ENCODE measurements at places on chromosomes 4 and X.
A peak's percentile ranks its signal among the peaks of the same experiment; 100 is the strongest.

DNA sequence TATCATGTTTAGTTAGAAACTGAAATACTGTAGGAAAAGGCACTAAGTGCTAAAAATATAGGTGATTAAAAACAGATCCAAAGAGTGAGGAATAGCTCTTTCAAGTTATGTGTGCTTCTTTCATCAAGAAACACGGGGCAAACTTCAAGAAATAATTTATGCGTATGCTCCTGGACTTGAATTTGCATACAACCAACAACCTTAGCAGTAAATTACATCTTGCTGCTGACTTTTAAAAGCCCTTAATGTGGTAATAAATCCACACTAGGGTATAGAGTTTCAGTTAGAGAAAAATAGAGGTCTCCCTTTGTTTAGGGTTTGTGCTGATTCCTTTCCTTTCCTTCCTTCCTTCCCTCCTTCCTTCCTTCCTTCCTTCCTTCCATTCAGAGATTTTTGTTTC is 94.5 kb upstream of the GC start:
- no peak for DNase-seq

DNA sequence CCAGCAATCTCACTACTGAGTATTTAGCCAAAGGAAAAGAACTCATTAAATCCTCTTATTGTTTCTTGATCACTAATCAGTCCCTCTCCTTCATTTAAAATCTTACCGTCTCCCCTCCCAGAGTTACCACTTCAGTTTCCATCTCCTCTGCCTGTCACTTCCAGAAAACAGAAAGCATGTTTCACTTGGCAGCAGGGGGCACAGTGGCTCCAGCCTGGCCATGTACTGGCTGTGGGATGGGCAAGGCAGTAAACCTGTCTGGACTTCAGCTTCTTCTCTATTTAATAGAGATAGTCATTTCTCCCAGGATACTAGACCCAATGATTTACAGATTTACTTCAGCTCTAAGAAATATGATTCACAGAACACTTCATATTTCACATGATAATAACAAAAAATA is 63.2 kb downstream of the CD40LG start:
- peak; percentile 56 for DNase-seq

- no peak for DNase-seq
Measured at GRCh38 chr4:44632089-44632488, 19.3 kb downstream of the YIPF7 start.

GRCh38 chr4:73681776-73682175 is 58.6 kb upstream of the CXCL8 start:
- no peak for DNase-seq

- no peak for DNase-seq
Measured at GRCh38 chr4:161841759-161842158, 322.0 kb downstream of the FSTL5 start.

- no peak for DNase-seq
Measured at GRCh38 chr4:94208918-94209317, 1.3 kb downstream of the SMARCAD1 start.

DNA sequence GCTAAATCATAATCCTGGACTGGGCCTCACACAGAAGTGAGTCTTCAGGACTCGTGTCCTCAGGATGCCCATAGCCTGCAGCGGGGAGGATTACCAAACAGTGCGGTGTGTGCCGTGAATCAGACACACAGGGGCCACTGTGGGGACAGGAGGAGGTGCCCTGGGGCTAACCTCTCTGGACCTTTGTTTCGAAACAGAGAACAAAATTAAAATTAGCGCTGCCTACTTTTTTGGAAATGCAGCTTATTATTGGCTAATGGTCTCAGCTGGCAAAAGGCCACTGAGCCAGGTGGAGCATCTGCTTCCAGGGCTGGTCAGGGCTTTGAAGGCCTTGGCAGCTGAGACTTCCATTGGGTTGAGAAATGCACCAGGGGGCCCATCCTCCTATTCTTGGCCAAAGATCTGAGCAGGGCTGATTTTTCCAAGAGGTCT is 236.2 kb downstream of the EVC2 start:
- DNase-seq, result no peak

DNA sequence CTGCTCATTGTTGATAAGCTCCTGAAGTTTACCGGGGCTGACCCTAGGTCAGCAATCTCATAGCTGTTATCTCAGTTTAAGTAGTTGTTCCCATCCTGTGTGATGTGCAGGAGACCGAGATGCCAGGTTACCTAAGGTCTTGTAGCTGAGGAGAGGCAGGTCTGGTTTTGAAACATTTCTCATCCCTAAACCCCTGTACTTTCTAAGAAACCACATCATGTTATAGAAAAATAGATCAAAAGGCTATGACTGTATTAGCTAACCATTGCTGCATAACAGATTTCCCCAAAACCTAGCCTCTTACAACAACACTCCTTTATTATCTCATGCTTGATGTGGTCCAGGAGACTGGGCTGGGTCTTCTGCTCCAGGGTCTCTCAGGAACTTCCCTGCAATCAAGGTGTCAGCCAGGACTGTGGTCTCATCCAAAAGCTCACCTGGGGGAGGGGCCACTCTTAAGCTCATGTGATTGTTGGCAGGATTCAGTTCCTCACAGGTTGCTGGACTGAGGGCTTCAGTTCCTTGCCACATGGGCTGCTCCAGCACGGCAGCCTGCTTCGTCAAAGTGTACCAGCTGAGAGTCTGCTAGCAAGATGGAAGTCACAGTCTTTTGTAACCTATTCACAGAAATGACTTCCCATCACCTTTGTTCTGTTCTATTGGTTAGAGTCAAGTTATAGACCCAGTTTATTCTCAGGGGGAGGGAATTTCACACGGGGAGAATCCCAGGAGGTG is 60.9 kb upstream of the CLCN4 start:
- no peak for DNase-seq

DNA sequence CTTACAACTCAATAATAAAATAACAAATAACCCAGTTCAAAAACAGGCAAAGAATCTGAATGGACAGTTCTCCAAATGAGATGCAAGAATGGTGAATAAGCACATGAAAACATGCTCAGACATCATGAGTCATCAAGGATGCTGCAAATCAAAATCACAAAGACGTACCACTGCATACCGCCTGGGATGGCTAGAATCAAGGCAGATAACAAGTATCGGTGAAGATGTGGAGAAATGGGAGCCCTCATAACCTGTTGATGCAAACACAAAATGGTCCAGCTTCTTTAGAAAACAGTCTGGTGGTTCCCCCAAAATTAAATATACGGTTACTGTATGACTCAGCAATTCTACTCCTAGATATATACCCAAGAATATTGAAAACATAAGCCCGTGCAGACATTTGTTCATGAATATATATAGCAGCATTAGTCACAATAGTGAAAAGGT is 32.5 kb downstream of the AKAP4 start:
- DNase-seq, result peak; percentile 41

- no peak for DNase-seq
Measured at GRCh38 chr4:48777739-48778138, 2.3 kb downstream of the FRYL start.

GRCh38 chrX:122133478-122133877 is 1050.6 kb upstream of the GRIA3 start:
- no peak for DNase-seq

GRCh38 chrX:149757206-149758067 is 16.4 kb upstream of the HSFX1 start:
- no peak for DNase-seq

- DNase-seq, result no peak
Measured at GRCh38 chrX:122418758-122419157, 765.3 kb upstream of the GRIA3 start.

DNA sequence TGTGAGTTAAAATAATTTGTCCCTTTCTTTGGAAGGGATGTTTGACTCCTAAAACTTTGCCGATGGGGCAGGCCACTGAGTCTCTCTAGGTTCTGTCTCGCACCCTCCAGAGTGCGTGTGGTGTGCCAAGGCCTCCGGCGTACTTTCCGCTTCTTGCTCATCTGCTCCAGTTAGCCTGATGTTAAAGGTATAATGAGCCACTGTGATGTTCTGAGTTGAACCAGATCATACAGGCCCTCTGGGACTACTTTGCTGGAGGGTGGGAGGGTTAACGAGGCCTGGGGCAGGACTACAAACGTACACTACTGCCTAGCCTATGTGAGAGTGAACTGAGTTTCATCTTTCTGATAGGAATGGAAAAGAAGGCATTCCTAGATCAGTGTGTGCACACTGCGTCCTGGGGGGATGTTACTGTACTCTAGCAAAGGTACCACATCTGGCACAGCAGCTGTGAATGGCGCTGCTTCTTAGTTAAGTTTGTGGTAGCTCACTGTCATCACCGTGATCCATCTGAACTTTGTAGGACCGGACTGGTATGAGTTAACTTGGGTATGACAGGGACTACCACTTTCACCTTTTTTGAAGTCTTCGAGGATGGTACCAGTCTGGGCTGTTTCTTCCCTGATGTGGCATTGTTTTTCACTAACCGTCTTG is 60.2 kb downstream of the RGS12 start:
- DNase-seq, result no peak

- no peak for DNase-seq
Measured at GRCh38 chr4:174218127-174218790, 65.2 kb downstream of the FBXO8 start.

GRCh38 chr4:8131210-8131609 is 27.4 kb downstream of the ABLIM2 start:
- DNase-seq, result no peak

DNA sequence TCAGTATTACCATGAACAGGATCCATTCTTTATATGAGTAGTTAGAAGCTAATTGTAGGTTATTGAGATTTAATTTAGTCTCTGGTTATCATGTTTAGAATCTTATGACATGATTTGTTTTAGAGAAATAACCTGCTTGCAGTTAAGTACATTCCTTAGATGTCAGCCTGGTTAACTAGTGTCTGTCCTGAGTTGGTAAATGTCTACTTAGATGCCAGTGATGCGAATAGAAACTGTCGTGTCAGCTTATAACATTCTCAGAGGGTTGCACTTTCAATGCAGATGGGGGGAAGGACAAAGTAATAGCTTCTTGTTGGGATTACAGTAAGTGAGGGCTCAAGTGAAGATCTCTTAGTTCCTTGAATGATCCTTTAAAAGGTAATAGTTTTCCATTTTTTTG is 227.8 kb upstream of the SPRY1 start:
- DNase-seq, result no peak

DNA sequence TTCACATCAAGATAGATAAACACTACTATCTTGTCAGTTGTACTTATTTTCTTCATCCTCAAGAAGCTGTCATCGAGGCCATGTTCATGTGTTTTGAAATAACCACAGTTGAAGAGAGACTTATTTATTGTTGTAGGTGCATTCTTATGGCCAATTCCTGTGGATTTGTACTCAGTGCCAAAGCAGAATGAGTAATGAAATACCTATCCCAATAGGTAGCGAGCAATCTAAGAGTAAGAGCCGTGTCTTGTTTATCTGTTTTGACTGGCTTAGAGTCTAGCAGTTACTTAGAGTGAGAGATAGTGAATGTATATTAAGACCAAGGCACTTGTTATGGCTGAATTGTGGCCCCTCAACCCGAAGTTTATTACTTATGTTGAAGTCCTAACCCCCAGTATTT is 631.0 kb upstream of the SPANXN1 start:
- DNase-seq, result no peak

GRCh38 chr4:105241451-105241850 is 94.8 kb downstream of the TET2 start:
- DNase-seq, result no peak

- DNase-seq, result no peak
Measured at GRCh38 chr4:113499696-113500095, 261.8 kb downstream of the CAMK2D start.

GRCh38 chr4:101693842-101694398 is 96.6 kb upstream of the BANK1 start:
- DNase-seq, result peak; percentile 84
